ENCODE measurements at places on chromosomes 6 and 20.

GRCh38 chr6:72740135-72740534 lies 118.3 kb downstream of the KCNQ5 start:
- DNase-seq, result no peak

GRCh38 chr6:72420409-72420808 lies 201.5 kb upstream of the KCNQ5 start:
- DNase-seq, result no peak

DNA sequence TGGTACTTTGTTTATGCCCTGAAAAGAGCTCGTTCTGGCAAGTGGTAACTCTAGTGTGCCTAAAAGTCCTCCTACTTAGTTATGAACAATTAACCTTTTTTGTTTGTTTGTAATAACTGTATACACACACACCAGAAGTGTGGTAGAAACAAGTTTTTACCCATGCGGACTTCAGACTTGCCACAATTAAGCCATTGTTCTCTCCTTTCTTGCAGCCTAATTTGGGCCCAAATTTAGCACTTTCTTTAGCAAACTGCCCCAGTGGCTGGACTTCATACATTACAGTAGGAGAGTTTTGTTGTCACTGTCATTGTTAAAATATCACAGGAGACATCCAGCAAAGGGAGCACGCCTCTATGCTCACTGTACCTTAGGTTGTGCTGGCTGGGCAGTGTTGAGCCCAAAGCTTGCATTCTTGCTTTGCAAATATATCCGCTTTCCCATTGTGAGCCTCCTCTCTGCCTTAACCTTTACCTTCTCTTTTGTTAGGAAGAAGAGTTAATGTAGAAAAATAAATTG lies 53.0 kb downstream of the LRRC1 start:
- DNase-seq, result no peak

DNA sequence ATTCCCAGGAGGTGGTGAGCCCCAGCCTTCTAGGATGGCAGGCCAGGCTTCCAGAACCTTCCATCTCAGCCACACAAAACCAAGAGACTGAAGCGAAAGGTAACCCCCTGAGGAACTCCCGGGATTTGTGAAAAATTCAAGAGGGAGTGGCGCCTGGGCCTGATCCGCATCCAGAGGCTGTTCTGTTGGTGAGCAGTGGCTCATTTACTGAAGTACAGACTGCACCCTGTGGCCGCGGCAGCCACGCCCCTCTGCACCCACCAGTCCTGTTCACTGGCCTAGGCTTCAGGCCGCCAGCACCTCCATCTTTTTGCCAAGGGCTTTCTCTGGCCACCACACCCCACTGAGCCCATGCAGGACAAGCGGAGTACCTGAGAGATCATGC lies 79.1 kb upstream of the PTPN1 start:
- no peak for DNase-seq

GRCh38 chr20:35467339-35468224 lies 12.2 kb downstream of the CEP250 start:
- DNase-seq, result no peak

- no peak for DNase-seq
These were observed 1.2 kb downstream of the RAE1 start for GRCh38 chr20:57352305-57352704.

DNA sequence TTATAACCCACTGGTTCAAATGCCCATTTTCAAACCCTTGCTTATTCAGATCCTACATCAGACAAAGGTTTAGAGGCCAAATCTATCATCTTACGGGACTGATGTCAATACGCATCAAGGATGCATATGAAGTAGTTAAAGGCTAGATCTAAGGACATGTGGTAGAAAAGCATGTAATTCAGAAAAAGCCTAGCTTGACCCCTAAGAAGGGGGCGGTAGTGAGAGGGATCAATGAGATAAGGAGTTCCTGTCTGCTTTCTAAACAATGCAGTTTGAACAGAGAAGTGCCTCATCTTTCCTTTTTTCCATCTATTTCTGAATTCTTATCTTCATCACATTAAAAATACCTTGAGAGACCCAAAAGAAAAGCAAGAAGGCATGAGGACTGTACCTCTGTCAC lies 237.7 kb downstream of the ARHGAP18 start:
- DNase-seq, result no peak

DNA sequence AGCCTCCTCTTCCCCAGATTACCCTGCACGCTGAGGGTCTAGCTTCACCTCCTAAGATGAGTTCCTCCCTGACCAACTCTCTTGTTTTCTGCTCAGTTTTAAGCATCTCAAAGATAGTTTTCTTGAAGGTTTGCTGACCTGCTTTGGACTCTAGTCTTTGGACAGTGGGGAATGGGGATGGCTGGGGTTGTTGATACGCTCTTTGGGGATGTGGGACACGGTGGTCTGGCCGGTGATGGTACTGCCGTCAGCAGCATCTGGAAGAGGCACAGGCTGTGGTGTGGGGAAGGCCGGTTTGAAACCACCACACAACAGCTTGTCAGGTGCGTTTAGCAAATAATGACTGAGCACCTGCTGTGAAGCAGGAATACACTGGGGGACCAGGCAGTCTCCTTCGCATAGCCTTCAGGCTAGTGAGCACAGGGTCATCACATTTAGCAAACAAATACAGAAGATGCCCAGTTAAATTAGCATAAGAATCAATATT lies 94.1 kb downstream of the TMEM242 start:
- DNase-seq, result peak; percentile 29

DNA sequence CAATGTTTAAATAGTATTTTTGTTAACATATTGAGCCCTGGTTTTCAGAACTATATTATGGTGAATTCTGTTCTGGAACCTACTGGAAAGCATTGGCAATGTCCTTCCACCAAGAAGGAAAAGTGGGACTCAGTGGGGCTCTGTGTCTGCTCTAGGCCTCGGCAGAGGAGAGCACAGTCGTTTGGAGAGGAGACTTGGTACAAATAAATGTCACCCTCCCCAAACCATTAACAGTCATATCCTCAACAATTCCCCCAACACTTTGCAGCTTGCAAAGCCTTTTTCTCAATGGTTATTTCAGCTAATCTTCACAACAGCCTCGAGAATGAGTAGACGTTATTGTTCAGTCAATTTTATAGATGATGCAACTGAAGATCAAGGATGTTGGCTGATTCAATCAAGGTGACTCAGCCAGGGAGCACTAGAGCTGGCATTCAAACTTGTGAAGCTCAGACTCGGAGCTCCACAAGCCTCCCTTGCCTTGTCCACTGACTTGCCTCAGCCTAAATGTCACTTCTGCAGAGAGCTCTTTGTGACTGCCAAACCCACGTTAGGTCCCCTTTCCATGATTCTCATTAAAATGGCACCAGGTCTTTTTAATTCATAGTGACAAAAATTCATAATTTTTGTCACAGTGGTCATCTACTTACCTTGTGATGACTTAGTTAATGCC lies 60.6 kb downstream of the TOX2 start:
- no peak for DNase-seq

DNA sequence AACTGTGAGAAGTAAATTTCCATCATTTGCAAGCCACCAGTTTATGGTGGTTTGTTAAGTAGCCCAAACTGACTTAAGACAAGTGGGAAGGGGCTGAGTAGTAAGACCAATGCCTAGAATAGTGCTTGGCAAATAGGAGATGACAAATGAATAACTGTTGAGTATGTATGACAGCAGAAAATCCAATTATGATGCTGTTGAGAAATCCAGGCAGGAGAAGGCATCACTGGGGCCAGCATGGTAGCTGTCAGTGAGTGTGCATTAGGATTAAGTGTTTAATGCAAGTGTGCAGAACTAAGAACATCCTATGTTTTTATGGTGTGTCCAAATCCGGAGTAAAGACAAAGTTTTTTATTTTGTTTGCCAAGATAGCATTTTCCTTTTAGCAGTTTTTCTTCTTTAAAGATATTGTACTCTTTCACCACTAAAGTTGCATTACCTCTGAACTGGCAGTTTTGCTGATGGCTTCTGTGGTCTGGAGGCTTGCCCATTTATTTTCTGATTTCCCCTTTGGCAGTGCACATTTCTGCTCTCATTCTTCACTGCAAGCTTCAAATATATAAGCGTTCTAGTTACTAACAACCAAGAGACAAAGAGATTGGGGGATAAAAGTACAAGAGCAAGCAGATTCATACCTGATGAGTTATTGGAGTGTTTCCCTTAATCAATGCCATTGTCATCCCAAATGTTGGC lies 289.7 kb downstream of the KCNQ5 start:
- no peak for DNase-seq

- no peak for DNase-seq
These were observed 848.5 kb upstream of the MAN1A1 start for GRCh38 chr6:120198033-120198432.

DNA sequence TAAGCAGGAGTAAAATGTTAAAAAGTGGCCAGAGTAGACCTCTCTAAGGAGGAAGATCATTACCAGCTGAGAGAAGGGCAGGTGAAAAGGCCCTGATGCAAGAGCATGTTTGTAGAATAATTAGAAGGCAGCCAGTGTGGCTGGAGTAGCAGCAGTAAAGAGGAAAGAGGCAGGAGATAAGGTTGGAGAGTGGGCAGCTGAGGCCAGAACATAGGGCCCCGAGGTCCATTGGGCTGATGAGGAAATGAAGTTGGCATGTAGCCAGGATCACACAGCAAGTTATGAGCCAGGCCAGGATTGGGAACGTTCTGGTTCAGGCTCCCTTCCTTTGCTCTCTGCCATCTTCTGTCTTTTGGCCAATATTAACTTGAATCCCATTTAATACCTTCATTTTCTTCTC lies 51.6 kb downstream of the RALY start:
- DNase-seq, result no peak

- no peak for DNase-seq
These were observed 50.5 kb downstream of the KCTD20 start for GRCh38 chr6:36493319-36493718.

DNA sequence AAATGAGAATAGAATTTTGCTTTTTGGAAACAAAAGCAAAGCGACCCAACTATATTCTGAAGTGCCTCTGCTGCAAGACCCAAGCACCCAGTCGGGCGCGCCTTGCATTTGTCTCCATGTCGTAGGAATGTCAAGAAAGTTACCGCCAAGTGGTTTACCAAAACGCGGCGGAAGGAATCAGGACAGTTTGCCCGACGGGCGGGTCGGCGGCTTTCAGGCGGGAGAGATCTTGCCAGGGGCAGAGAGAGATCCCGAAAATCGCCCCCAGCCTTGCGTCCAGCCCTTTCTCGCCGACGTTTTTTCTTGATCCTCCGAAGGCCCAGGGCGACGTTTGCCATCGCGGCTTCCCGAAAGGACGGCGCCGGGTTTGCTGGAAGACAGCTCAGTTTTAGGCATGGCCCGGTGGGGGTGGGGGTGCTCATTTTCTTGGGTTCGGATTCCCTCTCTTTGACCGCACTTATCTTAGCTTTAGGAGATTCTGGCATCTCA lies 4.0 kb upstream of the LIN28B start:
- DNase-seq, result no peak

DNA sequence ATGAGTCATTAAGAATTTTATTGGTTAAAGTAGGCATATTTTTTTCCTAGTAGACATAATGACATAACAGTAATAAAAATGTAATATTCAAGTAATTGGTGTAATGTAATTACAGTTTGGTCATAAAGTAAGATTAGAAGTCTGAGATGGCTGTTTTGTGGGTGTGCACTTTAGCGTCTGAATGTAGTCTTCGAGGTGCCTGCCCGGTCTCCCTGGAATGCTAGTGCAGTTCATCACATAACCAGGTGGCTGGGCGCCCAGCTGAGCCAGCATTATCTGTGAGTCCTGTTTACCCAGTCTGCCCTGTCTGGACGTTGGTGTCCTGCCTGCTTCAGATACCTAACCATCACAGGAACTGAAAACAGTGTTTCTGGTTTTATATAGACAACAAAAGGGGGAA lies 419.1 kb downstream of the CDC5L start:
- no peak for DNase-seq

DNA sequence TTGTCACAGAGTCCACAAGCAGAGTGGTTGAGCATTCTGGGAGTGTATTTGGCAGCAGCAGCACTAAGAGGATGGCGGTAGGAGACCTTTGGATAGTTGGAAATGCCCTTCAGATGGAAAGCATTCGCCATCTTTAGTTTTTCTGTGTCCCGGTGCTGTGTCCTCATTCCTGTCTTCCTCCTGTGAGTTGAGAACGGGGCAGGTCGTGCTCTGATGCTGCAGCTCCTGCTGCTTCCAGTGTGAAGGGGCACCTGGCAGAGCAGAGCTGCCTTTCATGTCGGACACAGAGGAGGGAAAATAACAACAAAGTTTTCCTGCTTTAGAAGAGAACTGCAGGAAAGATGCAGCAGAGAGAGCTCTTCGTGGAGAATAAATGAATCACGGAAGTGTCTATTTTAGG lies 194.8 kb downstream of the SLC24A3 start:
- DNase-seq, result no peak

- DNase-seq, result peak; percentile 71
These were observed 171.4 kb downstream of the GMPR start for GRCh38 chr6:16409531-16410441.

DNA sequence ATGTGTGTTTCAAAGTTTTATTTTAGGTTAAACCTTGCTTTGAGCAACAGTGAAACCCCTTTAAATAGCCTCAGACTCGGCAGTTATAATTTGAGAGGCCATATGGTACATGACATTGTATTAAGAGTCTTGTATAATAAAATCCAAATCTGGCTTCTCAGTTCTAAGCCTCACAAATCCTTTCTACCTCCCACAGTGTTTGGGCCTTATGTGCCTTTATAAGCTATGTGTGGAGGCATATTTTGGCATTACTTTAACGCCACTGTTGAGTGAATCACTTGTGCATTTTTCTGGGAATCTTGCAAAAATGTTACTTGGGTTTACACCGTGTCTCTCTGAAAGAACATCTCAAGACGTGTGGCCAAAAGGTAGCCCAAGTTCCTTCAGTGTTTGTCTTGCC lies 152.4 kb downstream of the COL9A1 start:
- DNase-seq, result no peak

- DNase-seq, result no peak
These were observed 86.8 kb downstream of the GJA1 start for GRCh38 chr6:121522265-121522664.

GRCh38 chr6:35771343-35771627 lies 5.1 kb upstream of the CLPSL2 start:
- no peak for DNase-seq

DNA sequence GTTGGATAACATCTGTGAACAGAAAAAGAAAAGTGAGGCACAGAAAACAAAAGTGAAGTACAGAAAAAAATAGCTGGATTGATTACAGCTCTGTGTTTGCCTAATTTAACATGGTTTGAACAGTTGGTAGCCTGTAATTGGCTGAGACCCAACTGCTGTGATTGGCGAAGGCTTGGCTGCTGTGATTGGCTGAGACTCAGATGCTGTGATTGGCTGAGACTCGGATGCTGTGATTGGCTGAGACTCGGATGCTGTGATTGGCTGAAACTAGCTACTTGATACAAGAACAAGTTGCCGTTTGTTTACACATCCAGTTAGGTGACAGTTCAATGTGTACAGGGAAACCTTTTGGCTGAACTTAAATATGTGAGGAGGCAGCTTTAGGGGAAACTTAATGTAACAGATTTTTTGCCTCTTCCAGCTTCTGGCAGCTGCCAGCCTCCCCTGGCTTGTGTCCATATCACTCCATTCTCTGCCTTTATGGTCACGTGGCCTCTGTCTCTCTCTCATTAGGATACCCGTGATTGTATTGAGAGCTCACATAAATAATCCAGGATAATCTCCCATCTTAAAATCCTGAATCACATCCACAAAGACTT lies 223.4 kb upstream of the FOXA2 start:
- no peak for DNase-seq

GRCh38 chr6:36343109-36343680 lies 6.5 kb upstream of the BNIP5 start:
- DNase-seq, result no peak
